ENCODE measurements at places on chromosomes 6 and 20.

DNA sequence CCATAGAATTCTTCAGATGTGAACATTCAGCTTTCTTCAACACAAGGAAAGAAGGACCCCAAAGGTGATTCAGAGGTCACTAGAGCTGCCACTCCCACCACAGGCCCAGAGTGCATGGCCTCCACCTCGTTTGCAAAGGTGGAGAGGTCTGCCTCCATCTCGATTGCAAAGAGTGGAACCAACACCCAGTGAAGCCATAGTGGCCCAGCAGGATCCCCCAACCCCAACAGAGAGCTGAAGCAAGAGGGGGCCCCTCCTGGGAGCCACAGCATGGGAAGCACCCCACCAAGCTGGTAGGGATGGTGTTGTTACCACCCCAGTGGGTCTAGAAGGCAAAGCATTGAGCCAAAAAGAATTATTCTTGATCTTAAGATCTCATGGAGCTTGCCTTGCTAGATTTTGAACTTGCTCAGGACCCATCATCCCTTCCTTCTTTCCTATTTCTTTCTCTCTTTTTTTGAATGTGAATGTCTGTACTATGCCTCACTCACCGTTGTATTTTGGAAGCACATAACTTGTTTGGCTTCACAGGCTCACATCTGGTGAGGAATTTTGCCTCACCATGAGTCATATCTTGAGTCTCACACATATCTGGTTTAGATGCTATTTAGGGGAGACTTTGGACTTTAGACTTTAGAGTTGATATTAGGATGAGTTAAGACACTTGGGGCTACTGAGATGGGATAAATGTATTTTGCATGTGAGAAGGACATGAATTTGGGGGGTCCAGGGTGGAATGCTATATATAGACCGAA, 119.2 kb downstream of the ANKRD60 start:
- DNase-seq, result no peak

DNA sequence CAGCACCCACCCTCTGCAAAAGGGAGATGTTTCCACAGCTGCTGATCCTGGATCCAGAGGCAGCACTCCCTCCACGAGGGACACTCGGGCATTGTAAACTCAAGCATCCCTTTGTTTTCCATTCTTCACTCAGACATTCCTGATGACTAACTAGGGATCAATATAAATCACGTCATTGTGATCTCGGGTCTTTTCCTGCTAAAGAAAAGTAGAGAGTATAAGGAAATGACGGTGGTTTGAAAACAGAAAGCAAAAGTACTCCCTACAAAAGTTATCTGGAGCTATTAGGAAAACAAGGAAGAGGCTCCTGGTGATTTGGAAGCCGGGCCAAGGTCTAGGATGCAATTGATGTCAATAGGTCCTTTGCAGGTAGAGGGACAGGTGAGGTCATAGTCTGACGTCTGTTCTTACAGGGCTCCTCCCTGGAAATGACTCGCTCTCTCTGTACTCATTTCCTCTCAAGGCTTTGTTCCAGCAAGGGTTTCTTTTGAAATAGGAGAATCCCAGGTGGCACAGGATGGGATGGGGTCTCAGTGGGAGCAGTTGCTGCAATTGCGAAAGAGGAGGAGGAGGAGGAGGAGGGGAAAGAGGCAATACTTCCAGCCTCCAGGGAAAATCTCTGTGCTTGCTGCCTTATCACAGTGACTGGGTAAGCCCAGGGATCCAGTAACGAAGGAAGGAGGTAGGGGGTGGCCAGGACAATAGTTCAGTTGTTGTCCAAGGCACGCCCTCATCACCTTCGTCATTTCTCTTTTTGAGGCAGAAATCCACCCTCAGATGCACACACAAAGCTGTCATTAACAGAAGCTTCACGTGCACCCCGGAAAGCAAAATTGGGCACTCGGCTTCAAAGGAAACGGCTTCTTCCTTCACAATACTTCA, 222.8 kb downstream of the LY86 start:
- DNase-seq, result peak; percentile 58

DNA sequence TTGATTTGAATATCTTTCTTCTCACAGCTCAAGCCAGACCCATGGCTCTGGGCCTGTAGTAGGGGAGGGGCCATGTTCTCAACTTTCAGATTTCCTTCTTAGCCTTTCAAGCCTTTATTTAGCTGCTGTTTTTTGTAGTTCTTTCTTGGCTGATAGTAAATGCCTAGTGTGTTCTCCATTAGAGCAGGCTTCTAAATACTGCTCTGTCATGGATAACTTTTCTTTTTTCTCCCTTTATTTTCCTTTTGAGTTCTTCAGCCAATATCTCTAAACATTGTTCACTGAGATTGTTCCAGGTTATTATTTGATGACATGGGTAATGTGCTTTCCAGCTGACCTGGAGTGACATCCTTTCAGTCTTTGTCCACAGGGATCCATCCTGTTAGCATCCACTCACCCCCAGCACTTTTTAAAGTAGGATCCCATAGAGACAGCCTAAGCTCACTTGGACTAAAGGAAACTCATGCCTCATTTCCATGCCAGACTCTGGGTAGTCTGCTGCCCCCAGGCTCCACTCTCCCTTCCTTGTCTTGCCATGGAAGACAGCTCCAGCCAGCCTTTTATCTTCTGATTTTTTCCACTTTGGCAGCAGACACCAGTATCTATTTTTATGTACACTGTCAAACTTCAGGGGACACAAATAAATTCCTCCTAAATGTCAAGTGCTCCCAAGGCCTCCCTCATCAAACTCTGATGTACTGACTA, 645.6 kb downstream of the RNF144B start:
- DNase-seq, result no peak

GRCh38 chr6:28337121-28337520, 1.2 kb upstream of the ZSCAN31 start:
- DNase-seq, result no peak

DNA sequence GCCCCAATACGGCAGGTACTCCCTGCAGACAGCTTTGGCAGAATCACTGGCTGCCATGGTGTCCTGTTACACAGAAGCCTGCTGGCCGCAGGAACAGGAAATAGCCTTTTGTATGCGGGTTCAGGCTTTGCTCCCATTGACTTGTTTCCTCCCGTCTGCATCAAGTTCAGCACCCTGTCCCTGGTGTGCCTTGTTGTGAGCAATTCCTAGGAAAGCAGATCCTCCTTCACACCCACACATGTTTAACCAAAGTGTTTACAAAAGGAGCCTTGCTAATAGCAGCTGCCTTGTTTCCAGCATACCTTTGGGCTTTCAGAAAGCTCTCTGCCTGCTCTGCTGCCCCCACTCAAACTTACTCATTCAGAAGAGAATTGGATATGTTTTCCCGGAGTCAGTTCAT, 127.2 kb upstream of the SUPT3H start:
- DNase-seq, result no peak

DNA sequence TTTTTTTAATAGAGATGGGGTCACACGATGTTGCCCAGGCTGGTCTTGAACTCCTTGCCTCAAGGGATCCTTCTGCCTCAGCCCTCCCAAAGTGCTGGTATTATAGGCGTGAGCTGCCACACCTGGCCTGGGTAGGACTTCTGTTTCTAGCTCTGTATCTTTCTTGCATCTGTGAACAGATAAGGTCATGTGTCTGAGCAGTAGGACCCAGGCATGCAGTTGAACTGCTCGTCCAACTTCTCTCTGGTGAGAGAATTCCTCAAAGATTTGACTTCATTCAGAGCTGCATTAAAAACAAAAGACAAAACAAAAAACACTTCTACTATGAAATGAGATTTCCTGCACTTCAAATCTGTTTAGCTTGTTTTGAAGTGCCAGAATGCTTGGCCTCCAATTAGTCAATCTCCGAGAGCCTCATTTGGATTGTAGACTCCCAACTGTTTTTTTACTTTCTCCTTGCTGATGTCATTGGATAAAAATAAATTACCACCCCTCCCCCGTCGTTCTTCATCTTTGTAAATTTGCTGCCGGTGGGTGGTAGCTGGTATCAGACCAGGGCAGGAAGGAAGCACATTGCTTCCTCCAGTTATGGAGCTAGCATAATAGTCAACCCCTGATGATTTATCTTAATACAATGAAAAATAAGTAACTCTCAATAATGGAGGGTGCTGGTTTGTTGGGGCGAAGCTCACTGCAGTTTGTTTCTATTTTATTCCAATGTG, 17.6 kb downstream of the CD109 start:
- DNase-seq, result no peak

DNA sequence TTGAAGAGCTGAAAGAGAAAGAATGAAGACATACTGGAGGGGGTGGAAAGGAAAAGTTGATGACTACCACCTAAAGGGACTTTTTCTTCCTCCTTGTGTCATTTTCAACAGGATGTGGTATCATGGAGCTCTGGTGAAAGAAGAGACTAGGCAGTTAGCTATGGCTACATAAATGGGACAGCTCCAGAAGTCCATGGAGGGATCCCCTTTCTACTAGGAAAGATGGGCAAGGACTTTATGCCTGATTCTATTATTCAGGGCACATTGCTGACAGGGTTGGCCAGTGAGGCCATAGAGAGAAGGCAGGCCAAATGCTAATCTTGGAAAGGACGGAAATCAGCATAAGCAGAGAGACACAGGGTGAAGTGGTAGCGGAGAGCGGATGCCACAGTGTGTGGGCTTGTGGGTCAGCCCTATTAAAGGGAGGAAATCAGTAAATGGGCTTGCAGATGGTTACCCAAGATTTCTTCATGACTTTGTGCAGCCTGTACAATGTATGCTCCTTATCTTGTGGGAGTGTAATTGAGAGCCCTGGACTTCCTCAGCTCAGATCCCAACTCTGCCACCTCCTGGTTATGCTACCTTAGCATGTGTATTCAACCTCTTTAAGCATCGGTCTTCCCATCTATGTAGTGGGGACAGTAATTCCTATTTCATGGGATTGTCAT, 77.4 kb upstream of the TMEM170B start:
- DNase-seq, result peak; percentile 86

GRCh38 chr20:38920851-38921250, 5.4 kb upstream of the FAM83D start:
- no peak for DNase-seq
